ENCODE measurements at places on chromosomes 4 and X.

- no peak for DNase-seq
Observed at GRCh38 chr4:24322511-24322910, 261.8 kb downstream of the DHX15 start.

DNA sequence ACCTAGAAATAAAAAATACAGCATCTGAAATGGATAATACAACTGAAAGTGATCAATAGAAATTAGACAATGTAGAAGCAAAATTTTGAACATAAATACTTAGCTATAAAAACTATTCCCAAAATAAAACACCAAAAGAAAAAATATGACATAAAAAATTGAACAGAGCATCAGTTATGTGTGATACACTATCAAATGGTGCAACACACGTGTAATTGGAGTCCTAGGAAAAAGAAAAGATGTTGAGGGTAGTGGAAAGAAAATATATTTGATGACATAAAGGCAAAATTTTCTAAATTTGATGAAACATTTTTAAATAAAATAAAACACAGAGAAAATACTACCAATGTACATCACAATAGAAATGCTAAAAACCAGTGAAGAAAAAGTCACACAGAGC is 63.1 kb downstream of the NPY2R start:
- DNase-seq: no peak

DNA sequence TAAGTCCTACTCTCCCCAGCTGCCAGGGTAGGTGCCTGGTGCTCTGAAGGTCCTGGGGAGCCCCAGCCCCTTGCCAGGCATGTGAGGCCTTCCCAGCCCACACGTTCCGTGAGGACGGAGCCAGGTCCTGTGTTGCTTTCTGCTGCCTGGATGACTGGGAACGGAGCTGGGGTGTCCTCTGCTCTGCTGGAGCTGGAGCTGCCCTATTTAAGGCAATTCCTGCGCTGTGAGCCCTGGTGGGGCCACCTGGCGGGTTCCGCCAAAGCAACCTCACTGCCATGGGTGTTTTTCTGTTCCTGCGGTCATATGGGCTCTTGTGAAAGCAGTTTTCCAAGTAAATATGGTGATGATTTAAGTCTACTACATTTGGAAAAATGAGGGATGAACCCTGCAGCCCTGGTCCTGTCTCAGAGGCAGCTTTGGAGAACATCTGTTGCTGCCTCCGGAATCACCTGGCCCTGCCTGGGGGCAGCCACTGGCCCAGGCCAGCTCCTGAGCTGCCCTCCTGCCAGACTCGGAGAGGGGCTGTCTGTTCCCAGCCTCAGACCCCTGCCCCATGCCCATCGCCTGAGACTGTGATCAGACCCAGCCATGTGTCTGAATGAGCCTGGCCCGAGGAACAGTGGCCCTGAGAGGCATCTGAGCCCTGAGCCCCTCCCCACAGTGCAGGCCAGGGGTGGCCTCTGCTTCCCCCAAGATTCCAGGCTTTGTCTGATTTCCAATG is 33.2 kb downstream of the FGFRL1 start:
- peak; percentile 10 for DNase-seq

GRCh38 chrX:20471483-20471882 is 204.8 kb upstream of the RPS6KA3 start:
- DNase-seq: no peak

DNA sequence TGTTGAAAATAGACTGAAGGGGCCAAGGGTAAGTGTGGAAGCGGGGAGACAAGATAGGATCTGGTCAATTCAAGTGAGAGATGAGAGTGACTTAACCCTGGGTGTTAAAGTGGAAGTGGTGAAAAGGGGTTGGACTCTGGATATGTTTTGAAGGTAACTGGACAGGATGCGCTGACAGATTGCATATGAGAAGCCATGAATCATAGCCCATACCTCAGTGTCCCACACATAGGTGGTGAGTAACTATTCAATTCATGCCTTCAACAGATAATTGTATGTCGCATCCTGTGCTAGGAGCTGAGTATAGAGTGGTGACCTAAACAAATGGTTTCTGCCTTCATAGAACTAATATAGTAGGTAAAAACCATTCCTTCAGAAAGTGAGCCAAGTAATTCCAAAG is 76.7 kb downstream of the KLHL34 start:
- no peak for DNase-seq

DNA sequence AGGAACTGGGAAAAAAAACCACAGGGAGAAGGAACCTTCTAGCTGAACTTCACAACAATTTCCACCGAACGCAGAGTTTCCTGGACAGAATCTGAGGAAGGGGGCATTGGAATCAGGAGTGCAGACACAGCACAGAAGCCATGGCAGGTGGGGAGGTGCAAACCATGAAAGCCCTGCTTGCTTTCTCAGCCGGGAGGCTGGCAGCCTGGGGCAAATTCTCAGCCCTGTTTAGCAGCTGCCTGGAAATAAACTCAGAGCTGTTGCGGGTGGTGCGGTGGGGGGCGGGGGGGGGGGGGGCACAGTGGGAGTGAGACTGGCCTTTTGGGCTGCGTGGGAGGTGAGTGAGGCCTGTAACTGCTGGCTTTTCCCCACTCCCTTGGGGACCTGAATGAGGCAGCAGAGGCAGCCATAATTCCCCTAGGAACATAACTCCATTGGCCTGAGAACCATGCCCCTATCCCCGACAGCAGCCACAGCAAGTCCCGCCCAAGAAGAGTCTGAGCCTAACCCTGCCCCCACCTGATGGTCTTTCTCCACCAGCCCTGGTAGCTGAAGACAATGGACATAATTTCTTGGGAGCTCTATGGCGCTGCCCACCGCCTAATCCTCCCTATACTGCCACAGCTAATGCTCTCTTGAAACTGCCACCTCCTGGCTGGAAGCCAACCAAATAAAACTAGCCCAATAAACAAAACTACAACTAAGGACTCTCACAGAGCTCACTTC is 176.3 kb downstream of the FAM13A start:
- DNase-seq: no peak

DNA sequence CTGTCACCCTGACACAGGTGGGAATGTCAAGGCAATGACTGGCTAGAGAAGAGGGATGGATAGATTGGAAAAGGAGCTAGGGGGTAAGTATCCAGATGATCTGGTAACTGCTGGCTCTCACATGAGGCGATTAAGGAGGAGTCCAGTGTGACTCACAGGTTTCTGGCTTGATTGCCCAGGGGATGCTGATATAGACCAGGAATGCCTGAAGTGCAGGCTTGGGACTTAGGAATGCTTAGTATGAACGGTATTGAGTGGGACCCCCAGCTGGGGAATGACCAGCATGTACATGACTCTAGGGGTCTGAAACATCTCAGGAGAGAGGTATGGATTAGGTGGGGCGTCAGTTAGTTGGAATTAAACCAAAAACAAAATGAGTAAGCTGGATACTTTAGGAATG is 65.8 kb upstream of the PRPS1 start:
- DNase-seq: no peak

All from body of pancreas (tissue), 4 donors.